COLO829 (cell line): ENCODE measurements at places on chromosomes 16 and 17.

DNA sequence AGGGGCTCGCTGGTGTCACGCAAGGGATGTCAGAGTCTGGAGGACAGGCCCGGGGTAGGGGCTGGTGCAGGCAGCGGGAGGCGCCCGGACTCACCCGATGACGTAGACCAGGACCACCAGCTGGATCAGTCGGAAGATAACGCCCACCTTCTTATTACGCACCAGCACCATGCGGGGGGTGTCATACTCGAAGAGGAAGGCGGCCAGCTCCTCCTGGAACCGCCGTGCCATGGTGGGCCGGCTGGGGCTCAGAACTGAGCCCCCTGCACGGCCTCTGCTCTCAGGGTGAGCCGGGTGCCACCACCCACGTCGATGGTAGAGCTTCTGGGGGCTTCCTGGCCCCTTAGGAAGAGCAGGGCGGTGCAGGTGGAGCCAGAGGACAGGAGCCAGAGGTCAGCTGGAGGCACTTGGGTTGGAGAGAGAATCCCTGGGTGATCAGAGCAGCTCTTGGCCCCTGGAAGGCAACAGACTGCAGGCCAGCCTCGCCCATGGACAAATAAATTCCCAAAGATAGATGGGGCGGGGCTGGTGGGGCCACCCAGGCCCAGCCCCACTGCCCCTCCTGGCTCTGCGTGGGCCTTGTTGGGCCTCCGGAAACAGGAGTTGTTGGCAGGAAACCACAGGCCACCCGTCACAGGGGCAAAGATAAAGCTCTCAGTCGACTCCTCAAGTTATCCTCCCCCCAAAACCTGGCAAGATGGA, at the start of gene P2RX1:
Gene P2RX1 (minus strand): TSS at position 471 of the 702 bp plus-strand sequence. CDS start 240 bp downstream, at position 231.
- no peak for DNase-seq

GRCh38 chr17:76145231-76146052, 4.4 kb upstream of the FOXJ1 start:
- no peak for DNase-seq

- no peak for DNase-seq
Observed at GRCh38 chr17:75124041-75124818, 7.3 kb downstream of the NT5C start.

- no peak for DNase-seq
Observed at GRCh38 chr17:61411011-61411260, 11.3 kb downstream of the TBX2 start.

DNA sequence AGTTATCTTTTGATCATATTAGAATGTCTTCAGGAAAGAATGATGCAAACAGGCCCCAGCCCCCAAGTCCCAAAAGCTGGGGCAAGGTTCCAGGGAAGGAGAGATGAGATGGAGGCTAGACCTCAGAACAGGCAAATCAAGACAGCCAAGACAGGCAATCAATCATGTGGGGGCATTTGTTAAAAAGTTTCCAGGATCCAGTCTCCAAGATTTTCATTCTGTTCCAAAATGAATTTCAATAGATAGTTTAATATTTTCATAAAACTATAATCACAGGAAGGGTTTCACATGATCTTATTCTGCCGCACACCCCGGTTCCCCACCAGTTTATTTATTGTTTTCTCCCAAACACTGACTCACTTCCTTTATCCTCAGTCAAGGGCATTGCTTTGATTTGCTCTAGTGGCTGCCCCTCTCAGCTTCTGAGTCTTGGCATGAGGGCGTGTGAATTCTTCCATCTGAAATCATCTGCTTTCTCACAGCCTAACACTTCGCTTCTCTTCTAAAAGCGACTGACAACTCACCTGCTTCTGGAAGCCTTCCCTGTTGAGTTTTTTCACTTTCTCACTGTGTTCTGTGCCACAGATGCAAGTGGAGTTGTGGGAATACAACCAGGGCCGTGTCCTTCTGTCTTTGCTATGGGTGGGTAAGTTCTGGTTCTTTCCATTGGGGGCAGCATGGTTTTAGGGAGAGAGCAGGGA, 12.2 kb upstream of the TERF2 start:
- peak; percentile 33 for DNase-seq

GRCh38 chr17:27216836-27217235, 77.1 kb upstream of the WSB1 start:
- DNase-seq = no peak

DNA sequence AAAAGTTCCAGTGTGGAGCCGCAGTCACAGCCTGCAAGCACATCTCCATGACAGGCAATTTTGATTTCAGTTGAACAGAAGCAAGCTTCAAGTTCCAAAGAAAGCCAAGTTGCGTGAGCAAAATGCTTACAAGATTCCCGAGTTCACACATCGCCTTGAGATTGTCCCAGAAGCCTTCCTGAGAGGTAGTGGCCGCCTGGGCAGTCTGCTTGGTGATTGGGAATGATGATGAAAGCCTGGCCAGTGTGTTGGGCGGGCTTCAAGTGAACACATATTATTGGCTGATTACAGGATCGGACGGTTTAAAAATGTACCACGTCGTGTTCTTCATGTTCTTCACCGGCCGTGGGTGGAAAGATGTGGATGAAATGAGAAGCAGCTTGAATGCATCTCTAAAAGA, 185.5 kb downstream of the FOXL1 start:
- DNase-seq = no peak

- DNase-seq = peak; percentile 72
Observed at GRCh38 chr17:44198721-44199552, 747 bp downstream of the ATXN7L3 start.

DNA sequence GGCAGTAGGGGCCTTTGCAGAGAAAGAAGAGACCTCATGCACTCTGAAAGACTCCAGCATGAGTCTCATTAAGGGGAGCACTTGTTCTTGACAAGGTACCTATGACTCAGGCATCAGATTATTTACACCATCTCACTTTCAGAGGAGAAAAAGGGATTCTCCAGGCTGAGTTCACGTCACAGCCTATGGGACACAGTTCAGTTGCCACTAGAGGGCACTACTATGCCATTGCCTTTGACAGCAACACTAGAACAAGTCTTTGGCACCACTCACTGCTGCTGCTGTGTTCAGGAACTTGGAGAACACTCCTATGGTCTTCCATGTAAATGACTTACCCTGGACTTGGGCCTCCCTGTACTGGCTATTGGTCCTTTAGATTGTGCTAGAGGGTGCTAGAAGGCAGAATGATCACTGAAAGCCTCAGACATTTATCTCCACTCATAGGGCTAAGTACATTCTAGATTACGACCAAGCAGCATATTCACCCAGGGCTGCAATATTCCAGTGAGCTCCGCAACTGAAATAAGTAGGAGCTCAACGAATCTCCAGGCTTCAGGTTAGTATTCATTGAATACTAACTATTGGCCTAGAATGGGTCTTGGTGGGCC, 225.1 kb upstream of the CA10 start:
- DNase-seq = peak; percentile 59

DNA sequence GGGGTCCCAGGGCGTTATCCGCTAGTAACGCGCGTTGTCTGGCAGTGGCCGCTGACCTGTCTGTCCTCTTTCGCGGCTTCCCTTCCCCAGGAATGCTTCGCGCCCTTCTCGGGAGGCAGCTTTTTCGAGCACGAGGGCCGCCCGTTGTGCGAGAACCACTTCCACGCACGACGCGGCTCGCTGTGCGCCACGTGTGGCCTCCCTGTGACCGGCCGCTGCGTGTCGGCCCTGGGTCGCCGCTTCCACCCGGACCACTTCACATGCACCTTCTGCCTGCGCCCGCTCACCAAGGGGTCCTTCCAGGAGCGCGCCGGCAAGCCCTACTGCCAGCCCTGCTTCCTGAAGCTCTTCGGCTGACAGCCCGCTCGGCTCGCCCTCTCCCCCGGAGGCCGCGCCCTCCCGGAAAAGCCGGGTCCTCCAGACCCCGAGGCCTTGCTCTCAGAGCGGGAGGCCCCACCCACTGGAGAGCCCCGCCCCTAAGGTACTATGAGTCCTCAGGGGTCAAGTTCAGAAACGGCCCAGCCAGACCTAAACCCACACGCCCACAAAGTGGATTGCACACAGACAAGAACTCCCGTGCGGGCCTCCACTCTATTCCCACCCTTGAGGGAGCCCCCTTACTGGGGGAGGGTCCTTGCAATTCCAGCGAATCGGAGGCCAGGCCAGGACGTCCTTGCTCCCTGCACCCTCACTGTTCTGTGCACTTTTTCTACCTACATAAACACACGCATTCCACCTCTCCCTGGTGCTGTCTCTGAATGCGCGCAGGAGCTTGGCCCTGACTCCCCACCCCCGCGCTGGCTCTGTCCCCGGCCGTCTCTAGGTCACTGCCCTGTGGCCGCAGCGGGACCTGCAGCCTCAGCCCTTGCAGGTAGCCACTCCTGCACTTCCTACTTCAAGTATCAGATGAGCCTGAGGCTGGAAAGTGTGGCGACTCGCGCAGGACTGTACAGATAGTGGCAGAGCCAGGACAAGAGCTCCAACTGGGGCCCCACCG, 5.4 kb upstream of the SLC5A2 start:
- DNase-seq = no peak

DNA sequence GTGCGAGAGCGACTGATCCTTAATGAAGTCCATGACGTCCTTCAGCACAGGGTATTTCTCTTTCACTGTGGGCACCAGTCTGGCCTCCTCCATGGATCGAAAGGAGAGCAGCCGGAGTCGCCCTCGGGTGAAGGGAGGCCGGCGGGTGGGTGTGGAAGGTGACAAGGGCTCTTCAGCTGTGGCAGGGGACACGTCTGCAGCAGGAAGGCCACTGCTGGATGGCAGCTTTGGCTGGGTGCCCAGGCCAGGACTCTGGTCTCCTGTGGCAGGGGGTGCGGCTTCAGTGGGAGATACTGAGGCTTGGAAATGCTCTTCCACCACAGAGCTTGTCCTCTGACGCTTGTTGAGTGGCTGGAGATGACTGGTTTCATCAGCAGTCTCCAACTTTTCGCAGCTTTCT, 78.5 kb downstream of the ZZEF1 start:
- DNase-seq = no peak

DNA sequence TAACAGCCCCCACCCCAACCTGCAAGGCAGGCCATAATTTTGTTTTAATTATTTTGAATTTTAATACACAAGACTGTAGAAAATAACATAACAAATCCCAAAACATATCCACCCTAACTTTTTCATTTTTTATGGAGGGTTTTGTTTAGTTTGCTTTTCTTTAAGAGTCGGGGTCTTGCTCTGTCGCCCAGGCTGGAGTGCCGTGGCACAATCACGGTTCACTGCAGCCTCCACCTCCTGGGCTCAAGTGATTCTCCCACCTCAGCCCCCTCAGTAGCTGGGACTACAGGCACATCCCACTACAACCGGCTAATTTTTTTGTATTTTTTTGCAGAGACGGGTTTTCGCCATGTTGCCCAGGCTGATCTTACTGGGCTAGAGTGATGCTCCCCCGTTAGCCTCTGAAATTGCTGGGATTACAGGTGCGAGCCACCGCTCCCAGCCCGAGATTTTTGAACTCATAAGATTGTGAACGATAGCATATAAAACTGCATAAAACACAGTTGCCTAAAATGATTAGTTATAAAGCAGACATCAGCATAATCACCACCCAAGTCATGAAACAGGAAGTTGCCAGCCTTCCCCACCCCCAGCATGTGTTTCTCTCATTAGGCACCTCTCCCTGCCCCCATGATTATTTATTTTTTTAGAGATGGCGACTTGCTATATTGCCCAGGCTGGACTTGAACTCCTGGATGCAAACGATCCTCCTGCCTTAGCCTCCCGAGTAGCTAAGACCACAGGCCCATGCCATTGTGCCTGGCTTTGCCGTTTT, 13.6 kb upstream of the DOC2B start:
- DNase-seq = no peak

- DNase-seq = no peak
Observed at GRCh38 chr16:66386629-66387622, 20.4 kb downstream of the CDH5 start.

DNA sequence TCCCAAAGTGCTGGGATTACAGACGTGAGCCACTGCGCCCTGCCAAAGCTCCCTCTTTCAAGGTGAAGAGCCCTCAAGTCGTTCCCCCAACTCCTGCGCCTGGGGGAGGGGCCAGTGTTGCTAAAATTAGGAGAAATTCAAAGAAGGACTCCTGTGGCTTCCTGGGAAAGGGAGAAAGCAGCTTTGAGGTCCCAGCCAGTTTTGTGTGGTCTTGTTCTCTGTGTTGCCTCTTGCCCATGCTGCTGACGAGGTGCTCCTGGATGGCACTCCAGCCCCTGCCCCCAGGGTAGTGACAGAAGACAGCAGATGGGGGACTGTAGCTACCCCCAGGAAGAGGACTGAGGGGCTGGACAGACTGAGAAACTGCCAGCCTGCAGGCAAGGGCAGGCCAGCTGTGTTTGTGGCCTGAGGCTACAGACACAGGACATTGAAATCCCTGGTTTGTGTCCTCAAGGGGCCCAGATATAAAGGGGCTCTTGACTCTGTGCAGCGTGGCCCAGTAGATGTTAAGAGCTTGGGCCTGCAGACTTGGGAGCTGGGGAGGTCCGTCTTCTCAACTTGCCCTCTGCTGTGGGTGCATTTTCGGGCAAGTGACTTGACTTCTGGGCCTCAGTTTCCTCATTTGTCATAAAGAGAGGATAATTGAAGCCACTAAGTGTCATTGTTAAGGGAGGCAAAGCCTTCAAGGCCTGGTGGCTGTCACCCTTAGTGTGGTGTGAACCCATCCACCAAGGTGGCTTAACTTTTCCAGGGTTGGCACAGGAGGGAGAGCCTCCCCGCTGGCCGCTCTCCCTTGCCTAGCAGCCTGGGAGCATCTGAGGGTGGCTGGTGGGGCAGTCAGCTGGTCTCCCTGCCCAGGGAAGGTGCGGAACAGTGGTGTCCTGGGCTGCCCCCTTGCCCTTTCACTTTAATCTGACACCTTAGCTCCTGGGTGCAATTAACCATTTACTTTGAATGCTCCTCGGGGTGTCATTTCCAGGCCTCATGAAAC, 4.1 kb downstream of the UBALD2 start:
- no peak for DNase-seq

GRCh38 chr17:33055746-33056145, 64.1 kb downstream of the SPACA3 start:
- DNase-seq = no peak

- DNase-seq = no peak
Observed at GRCh38 chr16:64858076-64858475, 263.8 kb downstream of the CDH11 start.
